ENCODE measurements at places on chromosomes 2 and 18.

DNA sequence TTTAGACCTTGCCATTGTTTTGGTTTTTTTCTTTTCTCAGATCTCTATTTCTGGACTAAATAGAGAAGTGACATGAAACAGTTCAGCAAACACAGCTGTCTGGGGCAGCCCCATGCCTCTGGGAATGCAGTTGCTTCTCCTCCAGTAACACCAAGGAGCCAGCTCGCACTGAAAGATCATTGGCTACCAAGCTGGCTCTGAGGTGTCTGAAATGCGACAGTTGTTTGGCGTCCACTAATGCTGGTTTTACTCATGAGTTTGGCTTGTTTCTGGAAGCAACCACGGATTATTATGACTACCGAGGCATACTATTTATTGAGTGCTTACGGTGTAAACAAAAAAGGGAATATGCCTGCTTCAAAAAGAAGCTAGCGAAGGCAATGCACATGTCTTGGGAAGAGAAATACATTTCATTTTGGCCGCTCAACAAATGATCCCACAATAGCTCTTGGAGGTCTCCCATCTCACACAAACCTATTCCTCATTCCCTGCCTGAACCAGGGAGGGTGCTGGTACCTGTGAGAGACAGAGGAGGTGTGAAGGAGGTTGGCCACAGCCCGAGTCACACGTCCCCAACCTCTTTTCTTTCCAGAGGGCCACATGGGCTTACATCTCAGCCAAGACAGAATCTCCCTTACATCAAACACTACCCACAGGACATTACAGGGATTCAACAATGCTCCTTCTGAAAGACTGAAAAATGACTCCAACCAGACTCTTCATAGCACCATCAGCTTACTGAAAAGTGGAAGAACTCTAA, 37.5 kb upstream of the NEB start:
- DNase-seq: no peak

DNA sequence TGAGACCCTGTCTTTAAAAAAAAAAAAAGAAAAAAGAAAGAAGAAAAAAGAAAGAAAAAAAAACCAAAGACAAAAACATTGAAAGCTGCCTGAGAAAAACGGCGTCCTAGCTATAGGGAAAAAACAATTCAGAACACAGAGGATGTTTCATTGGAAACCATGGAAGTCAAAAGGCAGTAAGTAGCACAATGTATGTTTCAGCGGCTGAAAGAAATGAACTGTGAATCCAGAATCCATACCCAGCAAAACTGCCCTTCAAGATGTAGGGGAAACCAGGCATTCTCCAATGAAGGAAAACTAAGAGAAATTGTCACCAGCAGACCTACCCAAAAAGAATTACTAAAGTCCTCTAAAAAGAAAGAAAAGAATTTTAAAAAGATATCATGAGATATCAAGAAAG, 27.6 kb downstream of the EVA1A start:
- DNase-seq: no peak

- DNase-seq: no peak
Measured at GRCh38 chr2:67046591-67046990, 350.5 kb upstream of the ETAA1 start.

GRCh38 chr2:146837857-146838256, 1007.0 kb upstream of the ACVR2A start:
- DNase-seq: no peak

GRCh38 chr2:182616471-182617393, 99.3 kb upstream of the DNAJC10 start:
- peak; percentile 80 for DNase-seq

DNA sequence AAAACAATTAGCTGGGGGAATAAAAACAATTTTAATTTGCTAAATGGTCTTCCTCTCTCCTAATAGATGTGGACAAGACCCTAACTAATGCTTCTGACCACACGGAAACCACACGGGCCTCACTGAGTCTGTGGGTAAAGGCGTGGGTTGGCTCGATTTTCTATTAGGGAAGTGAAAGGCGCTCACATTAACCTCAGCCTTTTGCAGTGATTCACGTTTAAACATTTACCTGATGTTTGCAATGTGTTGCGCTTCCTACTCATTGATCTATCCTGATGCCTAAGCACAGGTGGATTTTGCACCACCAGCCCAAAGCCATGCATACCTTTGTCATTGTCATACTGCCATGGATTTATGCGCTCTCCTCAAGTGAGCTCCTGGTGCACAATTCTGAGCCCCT, 35.6 kb upstream of the NRP2 start:
- DNase-seq: no peak

DNA sequence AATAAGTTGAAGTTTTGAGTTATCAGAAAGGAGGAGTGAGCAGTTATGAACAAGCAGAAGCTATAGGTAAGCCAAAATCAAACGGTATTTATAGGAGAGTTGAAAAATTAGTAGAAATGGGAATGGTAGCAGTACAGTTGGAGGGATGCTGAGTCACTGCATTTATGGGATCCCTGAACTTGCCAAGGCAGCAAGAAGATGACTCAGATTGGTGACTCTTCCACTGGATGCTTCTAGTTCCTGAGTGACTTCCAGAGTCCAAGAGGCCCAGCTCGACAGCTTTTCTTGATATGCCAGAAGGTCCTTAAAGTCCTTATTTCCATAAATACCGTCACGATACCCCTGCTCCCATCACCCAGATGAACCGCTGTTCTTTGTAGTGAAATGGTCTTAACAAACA, 31.1 kb upstream of the ACTR3 start:
- DNase-seq: peak; percentile 84

DNA sequence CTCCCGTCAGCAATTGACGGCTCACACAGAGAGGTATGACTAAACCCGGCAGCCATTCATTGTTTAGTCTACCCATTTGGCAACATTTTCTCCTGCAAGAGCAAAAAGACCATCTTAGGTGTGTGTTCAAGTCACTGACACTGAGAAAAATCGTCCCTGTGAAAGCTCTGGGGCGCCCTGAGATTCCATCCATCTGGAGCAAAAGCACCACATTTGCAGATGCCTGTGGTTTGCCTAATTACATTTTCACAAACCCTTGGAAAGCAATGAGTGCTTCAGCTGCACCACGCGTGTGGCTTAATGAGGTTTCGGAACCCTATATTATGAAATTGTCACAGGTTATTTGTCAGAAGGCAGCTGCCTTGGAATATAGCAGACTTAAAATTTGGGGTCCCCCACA, 110.7 kb upstream of the PTPRM start:
- DNase-seq: no peak

DNA sequence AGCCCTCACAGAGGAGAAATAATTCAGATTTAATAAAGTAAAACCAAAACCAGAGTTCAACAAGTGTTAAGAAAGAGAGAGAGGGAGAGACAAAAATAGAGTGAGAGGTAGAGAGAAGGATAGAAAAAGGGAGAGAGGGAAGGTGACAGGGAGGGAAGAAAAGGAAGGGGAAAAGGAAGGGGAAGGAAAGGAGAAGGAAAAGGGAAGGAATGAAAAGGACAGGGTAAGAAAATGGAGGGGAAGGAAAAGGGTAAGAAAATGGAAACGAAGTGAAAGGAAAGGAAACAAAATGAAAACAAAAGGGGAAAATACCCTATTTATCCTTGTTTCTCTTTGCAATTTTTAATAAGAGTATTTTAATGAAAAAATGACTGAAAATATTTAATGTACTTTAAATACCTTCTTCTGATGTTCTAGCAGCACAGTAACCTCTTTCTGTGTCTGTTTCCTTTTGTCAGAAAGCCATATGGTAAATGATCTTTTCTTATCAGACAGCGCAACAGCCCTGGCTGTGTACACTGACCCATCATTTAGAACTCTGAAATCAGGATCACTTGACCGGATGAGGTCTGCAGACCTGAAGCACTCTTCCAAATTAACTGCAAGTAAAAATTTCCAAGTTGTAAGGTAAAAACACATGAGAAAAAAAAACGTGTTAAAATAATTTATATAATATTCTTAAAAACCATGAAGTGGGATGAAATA, 11.8 kb downstream of the DSC3 start:
- no peak for DNase-seq

- no peak for DNase-seq
Measured at GRCh38 chr2:40169430-40169829, 282.5 kb downstream of the SLC8A1 start.

DNA sequence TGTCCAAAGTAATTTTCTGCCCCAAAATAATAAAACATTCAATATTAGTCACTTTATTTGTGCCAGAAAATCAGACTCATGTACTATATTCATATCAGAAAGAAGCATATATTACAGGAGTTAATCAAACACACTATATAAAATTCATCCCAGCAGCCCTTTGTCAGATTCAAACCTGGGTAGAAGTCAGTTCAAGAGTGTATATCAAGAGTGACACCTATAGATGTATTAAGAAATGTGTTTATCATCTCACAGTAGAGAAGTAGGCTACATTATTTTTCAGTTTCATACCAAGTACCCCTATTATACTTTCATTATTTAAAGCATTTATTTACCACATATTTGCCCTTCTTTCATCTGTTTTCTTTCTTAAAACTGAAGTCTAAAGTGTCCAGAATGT, 193.2 kb upstream of the DDX18 start:
- no peak for DNase-seq

GRCh38 chr2:96528700-96529375, 7.7 kb upstream of the ARID5A start:
- no peak for DNase-seq

DNA sequence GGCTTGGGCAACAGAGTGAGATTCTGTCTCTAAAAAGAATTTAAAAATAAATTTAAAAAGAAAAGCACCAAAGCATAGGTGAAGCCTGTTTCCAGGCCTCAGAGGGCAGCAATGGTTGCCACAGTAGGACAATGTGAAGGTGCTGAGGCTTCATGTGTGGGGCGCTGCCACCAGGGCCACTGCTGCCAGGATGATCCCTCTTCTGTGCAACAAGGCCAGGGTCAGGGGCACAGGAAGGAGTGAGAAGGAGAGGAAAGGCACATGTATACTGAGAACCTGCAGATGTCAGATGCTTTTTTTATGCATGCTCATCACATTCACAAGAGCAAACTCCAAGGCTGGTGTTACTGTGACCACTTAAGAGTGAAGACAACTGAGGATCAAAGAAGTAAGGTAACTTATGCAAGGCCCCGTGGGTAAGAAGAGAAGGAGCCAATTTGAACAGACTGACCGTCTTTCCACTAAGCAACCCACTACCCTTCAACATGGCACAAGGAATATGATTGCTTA, 79.7 kb upstream of the ACKR3 start:
- DNase-seq: no peak

DNA sequence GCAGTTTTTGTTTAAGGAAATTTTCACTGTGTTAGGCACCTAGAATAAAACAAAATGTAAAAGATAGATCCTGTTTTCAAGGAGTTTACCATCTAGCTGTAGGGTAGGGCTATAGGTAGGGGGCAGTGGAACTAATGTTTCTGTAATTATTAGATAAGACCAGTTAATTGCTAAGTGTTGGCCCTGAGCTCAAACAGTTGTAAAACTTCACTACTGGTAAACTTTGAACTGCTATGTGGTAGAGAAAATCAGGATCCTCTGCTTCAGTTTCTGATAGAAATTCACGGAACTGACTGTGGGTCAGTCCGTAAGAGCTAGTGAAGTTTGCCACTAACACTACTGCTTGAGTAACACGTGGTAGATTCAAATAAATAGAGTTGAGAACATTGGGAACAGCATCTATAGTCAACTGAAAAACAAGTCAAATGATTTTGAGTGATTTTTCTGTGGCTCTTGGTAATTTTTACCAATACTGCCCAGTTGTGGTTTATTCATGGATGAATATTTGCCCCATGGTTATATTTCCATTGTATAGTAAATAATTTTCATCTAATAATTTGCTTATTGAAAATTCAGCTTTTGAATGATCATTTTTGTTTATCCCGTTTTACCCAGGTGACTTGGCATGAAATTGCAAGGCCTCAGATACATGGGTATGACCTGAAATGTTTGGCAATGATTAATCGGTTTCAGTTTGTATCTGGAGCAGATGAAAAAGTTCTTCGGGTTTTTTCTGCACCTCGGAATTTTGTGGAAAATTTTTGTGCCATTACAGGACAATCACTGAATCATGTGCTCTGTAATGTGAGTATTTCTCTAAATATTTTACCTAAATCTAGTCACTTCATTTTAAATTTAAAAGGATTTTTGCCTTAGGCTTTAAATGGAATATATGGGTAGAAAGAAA, 26.4 kb downstream of the ELP2 start:
- DNase-seq: no peak

GRCh38 chr2:191500566-191500883, 177.4 kb upstream of the NABP1 start:
- DNase-seq: no peak

- DNase-seq: no peak
Measured at GRCh38 chr18:33833842-33834241, 255.8 kb downstream of the ASXL3 start.

DNA sequence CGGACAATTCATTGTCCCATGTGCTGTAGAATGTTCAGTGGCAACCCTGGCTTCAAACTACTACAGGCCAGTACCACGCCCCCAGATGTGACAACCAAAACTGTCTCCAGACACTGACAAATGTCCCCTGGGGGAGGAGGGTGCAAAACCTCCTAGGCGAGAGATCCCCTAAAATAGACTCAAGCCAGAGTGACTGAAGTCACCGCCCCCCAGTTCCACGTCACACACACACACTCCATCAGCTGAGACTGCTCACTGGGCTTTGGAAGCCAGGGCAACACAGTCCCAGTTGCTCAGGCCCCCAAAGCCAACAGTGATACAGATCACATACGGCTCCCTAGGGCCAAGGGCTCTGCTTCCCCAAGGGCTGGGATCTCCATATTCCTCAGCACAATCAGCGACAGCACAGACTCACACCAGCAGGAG, 19.1 kb downstream of the HDAC4 start:
- no peak for DNase-seq

DNA sequence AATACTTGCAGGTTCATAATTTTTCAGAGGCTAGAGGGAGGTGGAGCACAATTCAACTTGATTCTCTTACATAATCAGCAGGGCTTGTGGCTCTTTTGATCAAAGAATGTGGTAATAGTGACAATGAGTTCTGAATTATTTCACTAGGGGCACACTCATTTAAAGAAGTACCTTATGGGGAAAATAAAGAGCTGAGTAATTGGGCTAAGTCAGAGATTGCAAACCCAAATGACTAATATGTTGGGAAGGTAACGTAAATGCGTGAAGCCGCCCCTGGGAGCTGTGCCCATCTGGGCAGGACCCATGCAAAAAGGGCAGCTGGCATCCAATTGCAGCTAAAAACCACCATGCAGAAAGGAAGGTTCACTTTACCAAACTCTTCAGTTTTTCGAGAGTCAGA, 35.3 kb downstream of the NCKAP5 start:
- peak; percentile 18 for DNase-seq

DNA sequence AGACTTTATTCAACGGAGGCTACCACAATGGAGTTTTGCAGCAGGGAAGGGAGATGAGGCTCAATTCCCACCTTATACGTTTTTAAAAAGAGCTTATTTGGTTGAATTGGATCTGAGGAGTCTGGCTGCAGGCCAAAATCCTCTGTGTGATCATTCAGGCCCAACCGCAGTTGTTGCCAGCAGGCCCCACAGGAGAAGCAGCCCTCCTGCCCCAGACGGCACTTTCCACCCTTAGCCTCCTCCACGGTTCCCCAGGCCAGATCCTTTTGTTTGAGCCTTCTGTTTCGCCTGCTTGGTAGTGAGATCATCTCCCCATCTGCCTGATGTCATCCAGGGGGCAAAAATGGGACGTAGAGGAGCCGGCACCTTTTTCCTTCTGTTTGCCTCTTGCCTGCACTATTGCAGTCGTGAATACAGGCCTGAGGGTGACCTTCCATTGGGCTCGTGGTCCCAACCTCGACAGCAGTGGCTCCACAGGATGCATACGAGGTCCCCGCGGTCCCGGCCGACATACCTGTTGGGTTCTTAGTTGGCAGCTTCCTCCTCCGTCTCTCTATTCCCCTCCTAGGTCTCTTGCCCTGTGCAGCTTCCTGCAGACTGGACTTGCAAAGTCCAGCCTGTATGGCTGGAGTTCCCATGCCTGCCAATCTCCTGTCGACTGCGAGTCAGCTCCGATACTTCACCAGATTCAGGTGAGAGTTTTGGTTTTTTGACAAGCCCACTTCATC, 9.3 kb upstream of the GPR35 start:
- no peak for DNase-seq

Measured in RCC 7860 (cell line).